SK-N-SH (cell line): ENCODE measurements at places on chromosomes 6 and 20. TPM values are rescaled to one million over a fixed set of nuclear protein-coding genes. Genes with fewer than 3 reads are reported as not detected.

The CST7 gene
- 0.07 and 0.08 TPM in 2 replicates for polyA plus RNA-seq

The TXLNB gene
- 0.12 and 0.19 TPM in 2 replicates for polyA plus RNA-seq

The LY6G6F gene
- polyA plus RNA-seq = not detected in 2 replicates

The SLC17A4 gene
- not detected in 2 replicates for polyA plus RNA-seq

The TSPO2 gene
- polyA plus RNA-seq = not detected in 2 replicates

The PRR3 gene
- 21.2 and 26.0 TPM in 2 replicates for polyA plus RNA-seq

The SLC22A23 gene
- not detected in 2 replicates for polyA plus RNA-seq

The FLRT3 gene
- polyA plus RNA-seq = 1.8 and 2.2 TPM in 2 replicates

The C6orf58 gene
- polyA plus RNA-seq = 0.07 TPM in 1 of 2 replicates, not detected in the other

The MYB gene
- 0.85 and 1.2 TPM in 2 replicates for polyA plus RNA-seq

The ADGB gene
- polyA plus RNA-seq = not detected in 2 replicates

The SMOC2 gene
- not detected in 2 replicates for polyA plus RNA-seq

The TUBB2B gene
- 161 and 162 TPM in 2 replicates for polyA plus RNA-seq

The HLA-DRB1 gene
- not detected in 2 replicates for polyA plus RNA-seq

The SLC17A1 gene
- not detected in 2 replicates for polyA plus RNA-seq

The GPR6 gene
- polyA plus RNA-seq = not detected in 2 replicates

The EIF2S2 gene
- polyA plus RNA-seq = 50.7 and 53.0 TPM in 2 replicates

The C2 gene
- polyA plus RNA-seq = 0.15 and 0.43 TPM in 2 replicates

The TRAPPC3L gene
- 0.03 and 0.11 TPM in 2 replicates for polyA plus RNA-seq

The LPIN3 gene
- polyA plus RNA-seq = 0.21 and 0.34 TPM in 2 replicates
